ENCODE measurements at places on chromosomes 11 and 22.

- no peak for DNase-seq
Measured at GRCh38 chr22:41504397-41504796, 35.5 kb downstream of the ACO2 start.

GRCh38 chr11:44943118-44943517 lies 7.6 kb downstream of the TP53I11 start:
- DNase-seq, result no peak

- DNase-seq, result peak; percentile 70
Measured at GRCh38 chr11:57638005-57638781, 11.5 kb downstream of the YPEL4 start.

DNA sequence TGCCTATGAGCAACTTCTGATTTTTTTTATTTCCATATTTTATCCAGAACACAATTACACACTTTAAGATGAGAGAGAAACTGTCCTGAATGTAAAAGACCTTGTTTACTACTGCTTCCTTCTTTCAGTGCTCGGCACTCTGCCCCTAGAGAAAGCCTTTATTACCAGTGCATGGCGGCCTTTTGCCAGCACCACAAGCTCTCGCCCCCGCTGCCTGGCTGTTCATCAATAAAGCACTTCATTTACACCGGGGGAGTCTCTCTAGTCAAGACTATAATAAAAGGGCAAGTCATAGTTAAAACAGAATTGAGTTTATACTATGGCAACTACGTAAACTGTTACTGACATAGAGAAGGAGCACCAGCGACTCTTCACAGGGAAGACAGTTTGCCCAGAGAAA lies 259.5 kb downstream of the CADM1 start:
- DNase-seq, result no peak

GRCh38 chr11:110000031-110000502 lies 93.1 kb upstream of the ZC3H12C start:
- DNase-seq, result no peak

DNA sequence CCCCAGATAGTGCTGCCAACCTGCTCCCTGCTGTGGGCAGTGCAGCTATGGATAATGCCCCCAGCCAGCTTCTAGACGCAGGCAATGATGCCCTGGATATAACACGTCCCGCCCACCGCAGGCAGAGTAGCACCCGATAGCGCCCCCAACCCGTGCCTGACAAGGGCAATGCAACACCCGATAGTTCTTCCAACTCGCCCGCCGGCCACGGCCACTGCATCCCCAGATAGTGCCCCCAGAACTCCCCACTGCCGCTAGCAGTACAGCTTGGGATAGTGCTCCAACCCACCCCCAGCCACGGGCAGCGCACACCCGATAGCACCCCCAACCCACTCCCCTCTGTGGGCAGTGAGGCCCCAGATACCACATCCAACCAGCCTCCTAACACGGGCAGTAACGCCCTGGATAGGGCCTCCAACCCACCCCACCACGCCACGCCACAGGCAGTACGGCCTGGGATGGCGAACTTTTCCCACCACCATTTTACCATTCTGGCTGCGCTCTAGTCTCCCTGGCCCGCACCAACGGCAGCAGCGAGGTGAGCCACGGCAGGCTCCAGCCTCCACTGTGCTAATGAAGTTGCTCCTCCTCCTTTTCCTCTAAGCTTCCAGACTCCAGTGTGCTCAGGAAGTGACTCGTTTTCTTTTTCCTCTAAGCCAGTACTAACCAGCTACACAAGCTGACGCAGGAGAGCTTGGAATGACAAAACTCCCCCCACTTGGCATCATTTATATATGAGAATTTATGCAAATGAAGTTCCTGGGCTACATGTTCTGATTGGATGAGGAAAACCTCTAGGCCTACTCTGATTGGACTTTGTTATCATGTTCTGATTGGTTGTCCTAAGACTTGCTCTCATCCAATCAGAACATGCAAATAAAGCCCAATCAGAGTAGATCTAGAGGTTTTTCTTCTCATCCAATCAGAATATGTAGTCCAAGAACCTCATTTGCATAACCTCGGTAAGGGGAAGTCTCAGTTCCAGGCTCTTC lies 3.0 kb upstream of the RFPL3 start:
- DNase-seq, result no peak
